ENCODE measurements at places on chromosomes 16 and 17. TPM values are rescaled to one million over a fixed set of nuclear protein-coding genes. Genes with fewer than 3 reads are reported as not detected.

IL4R gene
- total RNA-seq = 13.5 TPM

NSRP1 gene
- total RNA-seq = 8.1 TPM

ASPHD1 gene
- 0.26 TPM for total RNA-seq

CD300A gene
- not detected for total RNA-seq

BIRC5 gene
- total RNA-seq = 81.4 TPM

TBC1D28 gene
- not detected for total RNA-seq

ATP2A3 gene
- not detected for total RNA-seq

C16orf86 gene
- 3.2 TPM for total RNA-seq

CES5A gene
- not detected for total RNA-seq

FSCN2 gene
- 0.76 TPM for total RNA-seq

IL21R gene
- total RNA-seq = 0.13 TPM

POLR2A gene
- total RNA-seq = 87.0 TPM

PRDM7 gene
- total RNA-seq = not detected

CMTM1 gene
- 2.1 TPM for total RNA-seq

TEX19 gene
- not detected for total RNA-seq

KRT35 gene
- not detected for total RNA-seq

C17orf107 gene
- 0.76 TPM for total RNA-seq

CAVIN1 gene
- 404 TPM for total RNA-seq

EFCAB3 gene
- not detected for total RNA-seq

SYNGR3 gene
- total RNA-seq = 1.3 TPM

LGALS9B gene
- not detected for total RNA-seq

TBC1D3I gene
- under 0.01 TPM for total RNA-seq

Measured in dermis microvascular lymphatic vessel endothelial cell (primary cell).